ENCODE measurements at places on chromosomes 5 and 9. TPM values are rescaled to one million over a fixed set of nuclear protein-coding genes. Genes with fewer than 3 reads are reported as not detected.

The ABHD17B gene
- 65.3 TPM for total RNA-seq

The FBLL1 gene
- total RNA-seq: 15.7 TPM

The TRIM7 gene
- 1.1 TPM for total RNA-seq

The HINT2 gene
- total RNA-seq: 17.0 TPM

The TAF1L gene
- total RNA-seq: not detected

The PHYHD1 gene
- 19.4 TPM for total RNA-seq

The CDHR2 gene
- total RNA-seq: 0.11 TPM

The ACTBL2 gene
- not detected for total RNA-seq

The FCN2 gene
- not detected for total RNA-seq

The AGGF1 gene
- total RNA-seq: 45.8 TPM

The PCDHGB1 gene
- 10.9 TPM for total RNA-seq

The ADCY2 gene
- 17.5 TPM for total RNA-seq

The MIGA2 gene
- 36.0 TPM for total RNA-seq

The MSX2 gene
- 0.82 TPM for total RNA-seq

The SAXO1 gene
- 0.05 TPM for total RNA-seq

The ZNG1F gene
- total RNA-seq: 20.1 TPM

The SHOC1 gene
- not detected for total RNA-seq

The CARTPT gene
- not detected for total RNA-seq

The LIX1 gene
- total RNA-seq: 3.2 TPM

The SPEF2 gene
- 31.1 TPM for total RNA-seq

All from camera-type eye (tissue), 1 donor.